Islet precursor cell (in vitro differentiated cells): ENCODE measurements at places on chromosomes 4 and X.

GRCh38 chrX:101057093-101057714 is 5.3 kb upstream of the TRMT2B start:
- no peak for DNase-seq

GRCh38 chrX:46547857-46548256 is 2.6 kb upstream of the ZNF674 start:
- DNase-seq, result peak; percentile 80

GRCh38 chr4:88610771-88611170 is 18.5 kb downstream of the HERC3 start:
- no peak for DNase-seq

DNA sequence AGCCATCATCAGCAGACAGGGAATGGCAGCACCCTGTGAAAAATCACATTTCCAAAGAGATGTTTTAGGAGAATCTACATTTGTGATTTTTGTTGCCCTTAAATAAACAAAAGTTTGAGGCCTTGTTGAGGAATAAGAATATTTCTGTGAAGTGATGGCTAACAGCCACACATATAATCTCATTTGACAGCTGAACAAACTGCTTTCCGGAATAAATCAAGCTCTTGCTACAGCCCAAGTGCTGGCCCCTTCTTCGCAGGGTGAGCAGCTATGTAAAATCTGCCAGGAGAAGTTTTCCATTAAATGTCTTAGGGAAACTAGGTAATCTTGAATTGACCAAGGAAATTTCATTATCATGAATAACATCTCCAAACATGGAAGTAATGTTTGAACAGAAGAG is 106.4 kb upstream of the GPM6B start:
- no peak for DNase-seq

GRCh38 chr4:82606622-82607021 is 44.8 kb upstream of the TMEM150C start:
- no peak for DNase-seq
